ENCODE measurements at places on chromosomes 2 and 18.
A peak's percentile ranks its signal among the peaks of the same experiment; 100 is the strongest.

DNA sequence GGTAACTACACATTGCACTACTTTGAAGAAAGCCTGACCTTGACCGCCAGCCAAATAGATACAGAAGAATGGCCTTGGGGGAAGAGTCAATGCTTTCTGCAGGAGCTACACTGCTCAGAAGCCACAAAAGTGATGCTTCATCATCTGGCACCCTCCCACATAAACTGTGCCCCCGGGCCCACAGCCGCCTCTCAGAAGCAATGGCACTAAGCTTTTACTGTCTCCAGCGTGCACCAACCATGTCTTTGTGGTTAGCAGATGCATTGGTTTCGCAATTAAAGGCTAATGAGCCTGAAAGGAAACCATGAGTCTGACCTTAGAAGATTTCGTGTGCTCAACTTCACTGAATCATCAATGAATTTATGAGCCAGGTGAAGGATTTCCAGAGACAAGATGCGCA, 209.4 kb upstream of the TRIB2 start:
- peak; percentile 90 for DNase-seq

- no peak for DNase-seq
These were observed 69.8 kb upstream of the KCTD1 start for GRCh38 chr18:26618135-26618534.

GRCh38 chr2:226351711-226352110, 447.9 kb downstream of the IRS1 start:
- DNase-seq, result no peak

GRCh38 chr2:130381619-130382018, 25.8 kb downstream of the PTPN18 start:
- no peak for DNase-seq

GRCh38 chr2:69770193-69770702, 28.3 kb downstream of the ANXA4 start:
- DNase-seq, result peak; percentile 81
